ENCODE measurements at places on chromosomes 7 and 10.

GRCh38 chr7:15854841-15855524 lies 168.5 kb upstream of the MEOX2 start:
- no peak for DNase-seq

DNA sequence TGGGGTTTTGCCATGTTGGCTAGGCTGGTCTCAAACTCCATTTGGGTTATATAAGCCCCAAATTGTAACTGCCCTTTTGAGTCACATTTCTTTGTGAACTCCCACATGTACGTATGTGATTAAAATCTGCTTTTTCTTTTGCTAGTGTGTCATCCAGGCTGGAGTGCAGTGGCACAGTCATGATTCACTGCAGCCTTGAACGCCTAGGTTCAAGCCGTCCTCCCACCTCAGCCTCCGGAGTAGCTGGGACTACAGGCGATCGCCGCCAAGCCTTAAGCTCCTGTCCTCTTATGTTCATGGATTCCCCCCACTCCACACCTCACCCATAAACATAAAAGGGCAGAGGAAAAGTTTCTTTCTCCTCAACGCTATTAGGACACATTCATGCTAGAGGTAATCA lies 4.4 kb upstream of the SMC3 start:
- no peak for DNase-seq

GRCh38 chr10:84755311-84755710 lies 426.9 kb downstream of the CCSER2 start:
- DNase-seq, result no peak

DNA sequence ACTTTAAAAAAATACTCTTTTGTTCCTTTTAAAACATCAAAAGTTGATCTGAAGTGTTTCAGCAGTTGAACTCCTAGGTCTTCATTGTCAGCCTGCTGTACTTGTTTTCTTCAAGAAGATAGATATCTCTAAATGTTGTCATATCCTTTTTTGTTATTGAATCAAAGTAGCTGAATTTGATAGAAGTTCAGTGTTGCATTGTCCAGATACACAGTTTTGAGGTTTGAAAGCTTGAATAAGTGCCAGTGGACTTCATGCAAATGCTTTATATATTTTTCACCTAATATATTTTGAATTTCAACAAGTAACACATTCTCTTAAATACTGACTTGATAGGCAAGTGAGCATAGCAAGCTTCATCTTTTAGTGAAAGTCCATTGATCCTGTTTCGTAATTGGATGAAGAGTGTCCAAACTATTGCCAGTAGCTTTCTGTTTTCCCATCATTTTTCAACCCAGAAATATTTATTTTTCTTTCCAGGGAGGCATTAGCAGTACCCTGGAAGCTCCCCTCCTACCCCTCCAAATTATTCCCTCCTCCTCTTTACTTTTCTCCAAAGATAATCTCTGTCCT lies 114.4 kb downstream of the TPST1 start:
- no peak for DNase-seq

GRCh38 chr7:24879291-24879690 lies 100.7 kb downstream of the OSBPL3 start:
- DNase-seq, result no peak

- DNase-seq, result no peak
Observed at GRCh38 chr10:93438613-93439253, 43.4 kb downstream of the MYOF start.

DNA sequence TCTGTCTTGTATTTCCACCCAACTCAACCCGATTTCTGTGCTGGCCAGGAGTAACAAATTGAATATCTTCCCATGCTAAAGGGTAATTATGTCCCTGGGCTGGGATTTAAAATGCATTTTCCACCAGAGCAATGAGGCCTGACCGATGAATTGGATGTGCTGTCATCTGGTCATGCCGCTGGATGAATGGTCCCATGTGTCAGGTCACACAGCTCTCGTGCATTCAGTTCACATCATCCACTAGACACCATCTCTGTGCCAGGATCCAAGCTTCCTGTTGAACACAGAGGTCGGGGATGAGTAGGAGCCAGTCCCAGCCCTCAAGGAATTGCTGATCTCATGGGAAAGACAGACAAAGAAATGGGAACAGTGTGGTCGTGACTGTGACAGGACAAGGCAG lies 200.8 kb downstream of the ADRA2A start:
- no peak for DNase-seq

DNA sequence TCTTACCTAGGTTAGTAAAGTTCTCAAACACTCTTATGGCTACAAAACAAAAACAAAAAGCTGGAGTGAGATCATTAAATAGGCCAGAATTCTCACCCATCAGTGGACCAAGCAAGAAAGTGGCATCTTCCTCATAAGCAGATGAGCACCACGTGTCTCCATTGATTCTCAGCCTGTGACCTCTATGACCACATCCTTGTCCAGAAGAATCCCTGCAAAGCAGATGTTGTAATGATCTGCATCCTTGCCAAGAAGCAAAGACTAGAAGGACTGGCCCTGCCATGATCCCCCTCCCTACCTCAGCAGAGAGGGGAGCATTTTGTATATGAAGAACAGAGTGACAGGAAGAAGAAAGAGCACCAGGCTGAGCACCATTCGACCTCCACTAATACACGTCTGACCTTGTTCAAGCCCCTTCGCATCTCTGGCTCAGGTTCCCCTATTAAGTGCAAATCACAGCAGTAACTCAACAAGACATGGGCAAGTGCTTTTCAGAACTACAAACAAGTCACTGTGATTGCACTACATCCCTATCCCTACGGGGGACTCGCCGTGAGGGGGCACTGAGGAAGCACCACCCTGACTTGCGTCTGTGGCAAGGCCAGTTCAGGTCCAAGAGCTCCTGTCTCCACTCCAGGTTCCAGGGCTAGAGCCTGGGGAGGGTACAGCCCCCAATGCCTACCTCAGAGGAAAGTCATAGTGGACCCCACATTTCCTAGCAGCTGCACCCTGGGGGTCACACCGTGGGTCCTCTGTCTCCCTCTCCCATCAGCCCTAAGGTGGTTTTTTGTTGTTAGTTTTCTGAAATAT lies 22.2 kb upstream of the RASSF4 start:
- no peak for DNase-seq

- no peak for DNase-seq
Observed at GRCh38 chr7:136104269-136104603, 127.1 kb upstream of the MTPN start.

- DNase-seq, result no peak
Observed at GRCh38 chr7:107600816-107601215, 20.8 kb downstream of the BCAP29 start.

- no peak for DNase-seq
Observed at GRCh38 chr10:117972168-117972837, 74.4 kb downstream of the RAB11FIP2 start.

DNA sequence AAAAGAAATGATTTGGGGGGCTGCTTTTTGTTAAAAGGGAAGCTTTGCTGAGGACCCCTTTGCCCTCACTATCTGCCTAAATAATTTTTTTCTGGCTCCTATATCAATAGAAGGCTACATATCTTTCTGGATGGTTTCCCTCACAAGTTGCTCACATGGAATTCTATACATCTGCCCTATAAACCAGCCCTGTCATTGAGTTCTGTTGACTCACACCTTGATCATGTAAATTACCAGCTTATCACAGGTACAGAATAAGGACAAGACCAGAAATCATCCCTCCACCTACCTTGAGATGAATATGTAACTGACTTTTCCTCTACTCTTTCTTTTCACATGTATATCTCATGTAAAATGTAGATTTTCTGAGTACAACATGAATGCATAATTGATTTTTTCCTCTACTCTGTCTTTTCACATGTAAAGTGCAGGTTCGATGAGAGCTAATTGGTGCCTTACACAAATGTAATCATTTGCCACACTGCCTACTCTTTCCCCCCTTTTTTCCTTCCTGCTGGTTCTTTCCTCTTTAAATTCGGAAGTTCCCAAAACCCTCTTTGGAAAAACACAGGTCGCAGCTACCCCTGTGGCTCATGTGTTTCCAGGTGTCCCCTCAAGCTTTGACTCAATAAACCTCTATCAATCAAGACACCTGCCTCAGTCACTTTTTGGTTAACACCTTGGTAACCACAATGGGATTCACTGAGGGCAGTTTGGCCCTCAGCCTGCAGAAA lies 12.5 kb downstream of the CYP3A43 start:
- DNase-seq, result no peak

DNA sequence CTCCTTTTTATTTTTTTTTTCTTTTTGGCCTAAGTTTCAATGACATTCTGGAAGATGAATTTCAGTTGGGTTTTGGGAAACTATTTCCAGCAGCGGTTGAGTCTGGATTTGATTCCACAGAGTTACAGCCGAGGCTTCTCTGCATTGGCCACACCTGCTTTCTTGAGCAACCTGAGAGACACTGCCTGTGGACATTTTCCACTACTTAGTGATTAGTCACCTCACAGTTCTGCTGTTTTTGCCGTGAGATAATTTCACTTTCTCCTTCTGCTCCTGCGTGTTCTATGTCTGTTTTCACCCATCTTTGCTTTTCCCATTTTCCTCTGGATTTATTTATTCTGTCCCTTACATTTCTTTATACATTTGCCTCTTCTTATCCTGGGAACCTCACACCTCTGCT lies 243.0 kb downstream of the BICC1 start:
- no peak for DNase-seq

DNA sequence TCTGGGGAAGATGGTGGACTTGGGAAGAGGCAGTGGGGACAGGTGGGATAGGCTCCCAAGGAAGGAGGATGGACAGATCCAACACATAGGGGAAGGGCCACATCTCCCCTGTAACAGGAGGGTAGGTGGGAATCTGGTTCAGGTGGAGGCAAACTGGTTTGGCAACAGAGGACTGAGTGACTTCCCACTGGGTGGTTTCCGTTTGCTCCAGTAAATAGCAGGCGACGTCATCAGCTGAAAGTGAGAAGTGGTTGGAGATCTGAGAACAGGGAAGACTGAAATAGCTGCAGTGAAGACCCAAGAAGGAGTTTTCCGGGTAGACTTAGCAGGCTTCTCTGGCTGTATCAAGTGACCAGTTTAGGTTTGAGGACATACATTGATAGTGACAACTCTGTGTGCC lies 504.4 kb downstream of the GALNT17 start:
- no peak for DNase-seq

GRCh38 chr10:130897815-130898214 lies 413.7 kb downstream of the TCERG1L start:
- no peak for DNase-seq

- DNase-seq, result no peak
Observed at GRCh38 chr7:94423863-94424735, 29.4 kb downstream of the COL1A2 start.

- no peak for DNase-seq
Observed at GRCh38 chr7:76318488-76319353, 16.2 kb downstream of the HSPB1 start.

DNA sequence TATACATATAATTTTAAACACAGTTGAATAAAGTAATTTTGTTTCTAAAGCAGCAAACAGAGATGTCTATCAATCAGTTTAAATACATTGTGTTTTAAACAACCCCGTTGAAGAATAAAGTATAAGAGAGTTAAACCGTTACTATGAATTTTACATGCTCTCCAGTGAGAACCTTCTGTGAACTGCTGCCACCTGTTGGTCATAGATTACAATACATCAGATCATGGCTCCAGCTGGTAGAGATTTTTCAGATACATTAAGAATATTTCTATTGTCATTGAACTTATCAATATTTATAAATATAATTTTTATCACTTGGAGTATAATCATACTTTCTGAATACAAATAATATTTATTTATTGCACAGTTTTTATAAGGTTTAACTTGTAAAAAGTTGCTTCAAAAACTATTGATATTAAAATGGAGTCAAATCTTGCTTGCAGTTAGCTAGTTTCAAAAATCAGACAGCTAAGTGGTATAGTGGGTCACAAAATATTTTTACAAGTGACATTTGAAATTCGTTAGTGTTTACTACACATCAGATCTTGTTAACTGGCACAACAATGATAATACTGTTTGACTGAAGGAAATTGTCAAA lies 561.2 kb upstream of the PHF14 start:
- DNase-seq, result peak; percentile 39

GRCh38 chr10:34885898-34886297 lies 70.8 kb upstream of the PARD3 start:
- no peak for DNase-seq

GRCh38 chr7:134885967-134886352 lies 100.3 kb upstream of the AGBL3 start:
- no peak for DNase-seq

GRCh38 chr7:104985259-104985617 lies 28.8 kb upstream of the KMT2E start:
- no peak for DNase-seq

GRCh38 chr10:42755028-42755451 lies 27.6 kb upstream of the BMS1 start:
- DNase-seq, result no peak

DNA sequence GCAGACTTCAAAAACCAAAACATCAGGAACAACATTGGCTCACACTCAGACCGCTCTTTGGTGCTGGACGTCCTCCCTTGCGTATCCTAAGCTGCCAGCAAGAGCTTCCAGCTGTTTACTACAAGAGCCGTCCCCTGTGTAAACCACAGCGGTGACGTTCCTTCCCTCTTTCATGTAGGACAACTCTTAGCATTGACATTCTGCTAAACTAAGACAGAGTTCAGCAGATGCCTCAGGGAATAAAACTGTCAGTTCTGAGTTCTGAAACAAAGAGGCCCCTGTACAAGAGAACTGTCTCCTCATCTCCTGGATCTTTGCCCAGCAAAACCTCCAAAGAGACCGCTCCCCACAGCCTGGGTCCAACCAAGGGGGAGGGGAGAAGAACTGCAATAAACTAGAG lies 57.8 kb upstream of the OPALIN start:
- no peak for DNase-seq

DNA sequence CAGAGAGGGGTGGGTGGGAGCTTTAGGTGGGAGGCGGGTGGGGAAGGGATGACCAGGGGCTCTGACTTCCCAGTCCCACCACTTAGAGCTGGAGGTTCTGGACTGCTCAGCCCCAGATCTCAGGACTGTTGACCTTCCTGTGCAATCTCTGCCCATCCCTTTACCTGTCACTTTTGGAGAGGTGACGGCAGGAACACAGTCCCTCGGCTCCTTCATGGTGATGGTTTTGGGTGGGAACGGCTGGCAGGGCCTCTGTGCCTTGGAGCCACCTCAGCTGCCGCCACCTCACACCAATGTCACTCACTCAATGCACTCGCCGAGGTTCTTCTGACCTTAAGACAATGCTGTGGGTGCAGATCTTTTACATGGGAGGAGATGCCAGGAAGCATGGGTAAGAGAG lies 49.0 kb downstream of the TMEM270 start:
- DNase-seq, result no peak
